Activated CD8-positive, alpha-beta memory T cell treated with anti-CD3 and anti-CD28 coated beads for 1 hour (primary cell): ENCODE measurements at places on chromosomes 13 and 19.

DNA sequence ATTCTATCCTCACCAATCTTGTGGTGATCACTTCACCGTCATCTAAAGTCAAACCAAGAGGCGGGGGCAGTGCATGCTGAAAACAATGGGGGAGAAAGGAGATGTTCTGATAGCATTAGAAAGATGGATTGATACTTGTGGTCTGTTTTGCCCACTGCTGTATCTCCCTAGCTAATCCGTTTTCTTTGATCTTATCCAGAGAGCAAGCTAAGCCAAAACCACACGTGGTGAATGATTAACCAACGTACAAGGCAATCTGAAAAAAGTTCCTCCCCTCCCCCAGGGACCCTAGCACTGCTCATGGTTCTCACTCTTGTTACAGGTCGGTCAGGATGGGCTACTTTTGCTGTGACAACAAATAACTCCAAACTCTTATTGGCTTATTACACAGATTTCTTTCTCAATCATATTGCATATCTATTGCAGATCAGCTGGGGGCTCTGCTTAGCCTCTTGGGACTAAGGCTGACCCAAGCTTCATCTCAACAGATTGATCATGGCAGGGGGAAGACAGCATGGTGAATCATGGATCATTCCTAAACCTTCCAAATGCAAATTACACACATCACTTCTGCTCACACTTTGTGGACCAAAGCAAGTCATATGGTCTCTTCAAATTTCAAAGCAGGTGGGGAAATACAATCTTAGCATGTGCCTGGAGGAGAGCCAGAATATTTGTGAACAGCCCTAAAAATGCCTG is 11.9 kb upstream of the C13orf42 start:
- no peak for DNase-seq

GRCh38 chr13:93788456-93788855 is 561.8 kb downstream of the GPC6 start:
- no peak for DNase-seq

- no peak for DNase-seq
Measured at GRCh38 chr19:52219611-52220010, 29.8 kb downstream of the PPP2R1A start.

GRCh38 chr13:40503966-40504591 is 162.4 kb downstream of the FOXO1 start:
- no peak for DNase-seq

GRCh38 chr13:30847650-30848307 is 58.3 kb upstream of the MEDAG start:
- DNase-seq, result no peak

GRCh38 chr13:104949840-104950740 is 1585.4 kb downstream of the EFNB2 start:
- no peak for DNase-seq

DNA sequence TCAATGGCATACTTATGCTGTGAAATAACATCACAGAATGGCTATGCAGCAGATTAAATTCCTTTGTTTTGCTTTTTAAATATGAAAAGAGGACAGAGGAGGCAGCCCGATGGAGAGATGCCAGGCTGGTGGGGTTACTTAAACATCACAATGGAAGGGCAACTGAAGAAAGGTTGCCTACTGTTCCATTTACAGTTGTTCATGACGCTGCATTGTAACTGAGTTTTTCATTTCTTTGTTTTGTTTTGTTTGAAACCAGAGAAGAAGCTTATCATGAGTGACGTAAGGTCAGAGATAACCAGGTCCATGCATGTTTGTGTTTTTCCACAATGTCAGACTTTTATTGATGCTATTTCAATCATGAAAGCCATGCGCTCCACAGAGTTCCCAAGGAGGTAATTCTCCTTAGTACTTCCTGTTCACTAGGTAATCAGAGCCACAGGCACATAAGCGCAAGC is 273.8 kb downstream of the LHFPL6 start:
- no peak for DNase-seq

- no peak for DNase-seq
Measured at GRCh38 chr19:46715975-46716671, 791 bp downstream of the PRKD2 start.

DNA sequence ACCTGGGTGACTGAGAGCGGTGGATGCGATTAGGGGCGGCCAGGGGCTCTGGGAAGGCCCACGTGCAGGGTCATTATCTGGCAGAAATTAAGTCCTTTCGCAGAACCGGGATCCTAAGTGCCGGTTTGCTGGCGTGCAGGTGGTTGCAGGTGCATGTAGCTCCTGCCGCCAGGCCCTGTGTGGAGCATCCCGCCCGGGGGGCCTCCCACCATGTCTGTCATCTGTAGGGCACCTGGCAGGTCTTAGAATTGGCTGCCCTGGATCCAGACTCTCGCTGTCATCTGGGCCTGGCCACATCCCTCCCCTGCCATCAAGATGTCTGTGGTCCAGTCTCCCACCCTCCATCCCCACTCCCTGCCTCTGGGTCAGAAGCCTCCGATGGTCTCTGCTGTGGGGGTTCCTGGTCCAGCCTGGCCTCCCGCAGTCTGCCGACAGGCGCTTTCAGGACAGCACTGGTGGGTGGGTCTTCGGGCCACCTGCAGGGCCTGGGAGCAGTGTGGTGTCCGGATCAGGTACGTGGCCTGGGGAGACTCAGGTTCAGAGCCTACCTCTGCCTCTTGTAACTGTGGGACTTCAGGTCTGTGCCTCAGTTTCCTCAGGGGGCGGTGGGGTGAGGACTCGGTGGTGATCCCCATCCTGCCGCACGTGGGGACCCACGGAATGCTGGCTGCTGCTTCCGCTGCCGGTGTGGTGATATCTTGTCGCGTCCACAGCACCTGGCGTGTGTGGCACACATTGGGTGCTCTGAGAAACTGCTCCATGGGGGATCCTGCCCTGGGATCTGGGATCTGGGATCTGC is 5.4 kb downstream of the GNA11 start:
- no peak for DNase-seq

- DNase-seq, result no peak
Measured at GRCh38 chr13:110965755-110966134, 50.9 kb upstream of the ANKRD10 start.

DNA sequence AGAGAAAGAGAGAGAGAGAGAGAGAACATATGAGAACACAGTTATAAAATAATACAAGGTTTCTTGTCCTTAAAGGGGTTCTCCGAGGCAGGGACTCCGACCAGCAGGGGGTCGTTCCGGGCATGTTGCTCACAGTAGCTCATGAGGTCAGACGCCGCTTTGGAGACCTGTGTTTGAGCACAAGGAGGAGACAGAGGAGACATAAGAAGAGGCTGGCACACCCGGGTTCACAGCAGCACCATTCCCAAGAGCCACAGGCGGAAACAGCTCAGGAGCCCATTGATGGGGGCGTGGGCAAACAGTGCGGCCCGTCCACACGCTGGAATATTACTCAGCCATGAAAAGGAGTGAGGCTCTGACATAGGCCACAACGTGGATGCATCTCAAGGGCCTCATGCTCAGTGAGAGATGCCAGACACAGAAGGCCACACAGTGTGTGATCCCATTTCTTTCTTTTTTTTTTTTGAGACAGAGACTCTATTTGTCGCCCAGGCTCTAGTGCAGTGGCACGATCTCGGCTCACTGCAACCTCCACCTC is 39.1 kb downstream of the GADD45B start:
- no peak for DNase-seq

- no peak for DNase-seq
Measured at GRCh38 chr13:94322925-94323763, 156.3 kb downstream of the DCT start.

DNA sequence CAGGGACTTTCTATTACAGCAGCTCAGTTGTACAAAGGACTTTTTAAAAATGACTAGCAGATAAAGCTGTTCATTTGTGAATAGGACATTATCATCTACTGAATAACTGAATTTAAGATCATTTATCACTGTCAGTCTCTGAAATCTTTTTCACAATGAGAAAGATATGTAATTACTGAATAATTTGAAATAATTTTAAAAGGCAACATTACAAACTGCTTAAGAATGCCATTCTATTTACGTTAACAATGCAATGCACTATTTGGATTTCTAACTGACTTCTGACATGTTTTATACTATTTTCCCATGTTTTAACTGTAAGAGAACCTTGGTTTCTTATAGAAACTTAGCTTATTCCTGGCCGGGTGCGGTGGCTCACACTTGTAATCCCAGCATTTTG is 2033.0 kb upstream of the PCDH20 start:
- DNase-seq, result no peak
